ENCODE measurements at places on chromosomes 11 and 22.

- no peak for DNase-seq
Observed at GRCh38 chr11:73219396-73220285, 1.6 kb downstream of the P2RY2 start.

DNA sequence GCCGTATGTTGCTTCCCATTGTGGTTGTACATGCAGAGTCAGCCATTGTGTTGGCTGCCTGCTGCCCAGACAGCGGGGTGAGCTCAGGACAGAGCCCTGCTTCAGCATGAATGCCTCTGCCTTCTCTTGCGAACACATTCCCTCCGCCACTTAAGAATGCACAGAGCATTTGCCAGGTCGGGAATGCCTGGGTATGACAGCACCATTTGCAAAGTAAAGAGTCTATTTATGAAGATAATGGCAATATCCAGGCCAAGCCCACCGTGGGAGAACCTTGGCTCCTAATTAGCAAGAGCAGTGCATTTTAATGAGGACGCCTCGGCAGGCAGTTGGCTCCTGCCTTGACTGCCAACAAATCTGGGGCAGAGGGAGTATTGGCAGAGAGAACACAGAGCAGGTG, 62.5 kb upstream of the SORL1 start:
- DNase-seq = no peak

- DNase-seq = no peak
Observed at GRCh38 chr11:34356130-34356529, 1.7 kb downstream of the ABTB2 start.

DNA sequence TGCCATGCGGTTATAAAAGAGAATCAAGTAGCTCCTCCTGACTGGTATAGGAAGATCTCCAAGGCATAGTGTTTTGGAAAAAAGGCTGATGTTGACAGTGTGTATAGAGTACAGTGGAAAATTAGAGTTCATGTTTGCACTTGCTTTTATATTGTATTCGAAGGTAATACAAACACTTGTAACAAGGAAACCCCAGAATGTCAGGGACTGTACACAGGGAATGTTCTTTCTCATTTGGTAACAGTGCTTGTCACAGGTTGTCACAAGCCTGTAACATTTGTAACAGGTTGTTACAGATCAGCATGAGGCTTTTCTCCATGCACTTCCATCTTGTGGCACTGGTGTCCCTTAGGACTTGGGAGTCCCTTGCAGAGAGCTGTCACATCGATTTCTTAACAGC, 64.0 kb downstream of the GRK3 start:
- no peak for DNase-seq

- no peak for DNase-seq
Observed at GRCh38 chr11:4393858-4394223, 339 bp upstream of the TRIM21 start.

GRCh38 chr22:49076300-49077035, 751.2 kb downstream of the BRD1 start:
- DNase-seq = no peak

- DNase-seq = no peak
Observed at GRCh38 chr11:41320238-41320637, 139.2 kb downstream of the LRRC4C start.

DNA sequence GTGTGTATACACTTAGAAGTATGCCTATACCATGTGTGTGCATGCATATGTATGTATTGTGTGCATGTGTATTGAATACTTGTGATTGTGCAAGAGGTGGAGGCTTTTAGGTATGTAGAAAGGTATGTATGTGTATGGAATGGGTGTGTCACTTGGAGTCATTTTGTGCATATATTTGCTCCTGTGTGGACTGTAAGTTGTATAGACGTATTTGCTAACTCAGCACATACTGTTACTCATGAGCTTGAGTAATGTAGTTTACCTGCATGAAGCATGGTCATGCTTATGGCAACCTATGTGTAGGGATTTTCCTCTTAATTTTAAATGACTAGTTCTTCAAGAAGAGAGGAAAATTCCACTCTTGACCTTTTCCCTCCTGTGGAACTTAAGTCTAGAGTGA, 507.6 kb upstream of the LARGE1 start:
- no peak for DNase-seq

DNA sequence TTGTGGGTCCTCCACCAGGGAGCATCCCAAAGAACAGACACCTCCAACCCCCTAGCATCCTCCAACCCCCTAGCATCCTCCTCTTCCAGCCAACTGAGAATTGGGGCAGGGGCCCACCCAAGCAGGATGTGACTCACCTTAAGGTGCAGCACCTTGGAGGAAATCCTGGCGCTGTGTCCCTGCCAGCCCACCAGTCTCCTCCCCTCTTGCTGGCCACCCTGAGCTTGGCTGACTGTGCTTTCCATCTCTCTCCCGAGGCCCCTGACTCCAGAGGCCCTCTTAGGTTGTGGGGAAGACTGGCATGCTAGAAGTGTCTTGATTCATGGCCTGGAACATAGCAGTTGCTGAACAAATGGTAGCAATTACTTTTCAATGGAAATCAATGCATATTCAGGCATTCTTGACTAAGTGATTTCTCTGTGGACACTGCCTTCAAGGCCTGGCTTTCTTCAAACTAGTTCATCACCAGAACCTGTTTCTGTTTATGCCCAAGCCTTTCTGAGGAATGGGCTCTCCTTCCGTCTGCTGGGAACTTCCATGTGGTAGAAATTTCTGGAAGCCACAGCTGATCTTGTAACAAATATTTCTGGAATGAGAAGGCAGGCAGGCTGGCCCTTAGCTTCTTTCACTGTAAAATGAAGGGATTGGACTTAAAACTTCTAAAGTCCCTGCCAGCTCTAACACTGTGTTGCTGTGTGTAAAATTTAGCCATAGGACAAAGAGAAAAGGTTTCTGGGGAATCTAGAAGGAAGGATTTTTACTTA, 60.5 kb downstream of the CEP164 start:
- DNase-seq = no peak

DNA sequence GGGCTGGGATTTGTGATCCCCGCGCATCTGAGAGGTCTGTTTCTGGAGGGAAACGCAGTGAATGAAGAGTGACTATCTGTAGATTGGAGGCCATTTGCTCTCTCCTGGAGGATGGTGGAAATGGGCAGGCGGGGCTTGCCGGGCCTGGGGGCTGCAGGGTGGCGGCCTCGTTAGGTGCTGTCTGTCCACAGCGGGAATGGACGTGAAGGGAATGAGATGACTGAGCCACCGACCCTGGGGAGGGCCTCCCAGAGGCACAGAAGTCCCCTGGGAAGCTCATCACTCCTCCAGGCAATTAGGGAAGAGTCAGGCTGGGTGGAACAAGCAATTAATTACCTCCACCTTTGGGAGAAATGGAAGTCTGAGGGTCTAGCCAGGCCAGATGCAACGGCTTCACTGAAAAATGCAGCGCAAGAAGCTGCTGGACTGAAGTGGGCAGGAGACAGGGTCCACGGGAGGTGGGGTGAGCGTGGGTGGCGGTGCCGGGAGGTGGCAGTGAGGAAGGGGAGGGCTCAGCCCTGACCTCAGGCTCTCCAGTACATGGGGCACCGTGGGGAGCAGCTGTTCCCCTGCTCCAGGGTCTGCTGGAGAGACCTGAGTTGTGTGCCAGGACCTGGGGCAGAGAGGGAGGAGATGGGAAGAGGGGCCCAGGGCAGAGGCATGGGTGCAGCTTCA, 524.5 kb downstream of the BRD1 start:
- no peak for DNase-seq

- DNase-seq = no peak
Observed at GRCh38 chr11:59716051-59716450, 2.4 kb upstream of the OR10V1 start.

GRCh38 chr11:44629732-44630345, 64.4 kb downstream of the CD82 start:
- no peak for DNase-seq

DNA sequence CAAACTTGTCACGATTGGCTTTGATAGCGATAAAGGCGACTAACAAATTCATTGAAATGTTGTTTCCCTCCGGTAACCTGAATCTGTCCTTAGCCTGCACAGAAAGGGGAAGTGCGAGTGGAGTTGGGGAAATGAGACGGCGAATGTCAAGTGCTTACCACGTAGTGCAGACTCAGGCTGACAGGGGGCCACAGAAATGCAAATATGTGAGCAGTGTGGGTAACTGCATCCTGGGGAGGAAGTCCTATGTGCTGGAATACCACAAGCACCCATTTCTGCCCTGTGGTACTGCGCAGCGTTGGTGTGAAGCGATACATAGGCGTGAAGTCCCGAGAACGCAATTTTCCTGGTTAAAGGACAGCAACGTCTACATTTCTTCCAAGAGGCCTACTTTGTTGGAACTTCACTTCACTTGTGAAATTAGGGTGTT, 869 bp upstream of the EIF4ENIF1 start:
- peak; percentile 97 for DNase-seq

DNA sequence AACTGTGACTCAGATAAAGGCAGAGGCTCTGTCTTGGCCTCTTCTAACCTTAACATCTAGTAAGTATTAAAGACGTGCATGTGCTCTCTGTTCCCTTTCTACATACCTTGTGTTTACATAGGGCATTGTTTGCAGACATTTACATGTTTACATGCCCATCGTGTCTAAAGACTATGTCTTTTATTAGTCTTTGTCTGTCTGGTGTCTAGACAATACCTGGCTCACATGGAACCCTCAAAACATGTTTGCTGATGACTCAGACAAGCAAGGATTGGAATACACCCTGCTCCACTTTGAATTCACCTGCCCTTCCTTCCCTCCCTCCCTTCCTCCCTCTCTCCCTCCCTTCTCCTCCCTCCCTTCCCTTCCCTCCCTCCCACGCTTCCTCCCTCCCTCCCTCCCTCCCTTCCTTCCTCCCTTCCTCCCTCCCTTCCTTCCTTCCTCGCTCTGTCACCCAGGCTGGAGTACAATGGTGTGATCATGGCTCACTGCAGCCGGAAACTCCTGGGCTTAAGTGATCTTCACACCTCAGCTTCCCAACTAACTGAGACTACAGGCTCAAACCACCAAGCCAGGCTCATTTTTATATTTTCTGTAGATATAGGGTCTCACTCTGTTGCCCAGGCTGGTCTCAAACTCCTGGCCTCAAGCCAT, 23.7 kb upstream of the SORL1-AS1 start:
- DNase-seq = no peak

GRCh38 chr22:50276143-50276542, 6.0 kb upstream of the MAPK11 start:
- DNase-seq = peak; percentile 63

GRCh38 chr11:29333993-29334775, 682.6 kb downstream of the KCNA4 start:
- DNase-seq = peak; percentile 1

- no peak for DNase-seq
Observed at GRCh38 chr11:72111300-72112142, 974 bp downstream of the ANAPC15 start.

- DNase-seq = no peak
Observed at GRCh38 chr11:9681583-9682372, 17.9 kb downstream of the SWAP70 start.

GRCh38 chr11:17369094-17369493, 17.5 kb downstream of the NCR3LG1 start:
- no peak for DNase-seq

GRCh38 chr11:128022007-128022368, 565.4 kb downstream of the ETS1 start:
- DNase-seq = no peak

- DNase-seq = peak; percentile 78
Observed at GRCh38 chr11:64000026-64000739, 13.9 kb downstream of the OTUB1 start.

- DNase-seq = no peak
Observed at GRCh38 chr11:125370561-125371389, 125.3 kb downstream of the FEZ1 start.

DNA sequence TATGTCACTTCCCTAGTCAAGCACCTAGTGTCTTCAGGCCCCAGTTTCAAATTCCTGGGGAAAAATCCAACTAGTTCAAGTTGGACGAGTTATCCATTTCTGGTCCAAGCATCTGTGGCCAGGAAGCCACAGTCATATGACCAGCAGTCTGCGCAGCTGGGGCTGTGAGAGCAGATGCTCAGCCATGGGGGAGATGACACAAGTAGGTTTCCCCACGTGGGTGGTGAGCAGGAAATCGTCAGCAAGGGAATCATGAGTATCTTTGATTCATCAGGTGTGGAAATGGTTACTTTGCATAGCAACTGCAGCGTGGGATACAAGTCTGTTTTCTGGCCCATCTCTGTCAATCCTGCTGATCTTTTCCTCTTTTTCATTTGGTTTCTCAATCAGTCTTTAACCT, 185.3 kb downstream of the C11orf91 start:
- DNase-seq = peak; percentile 11

- DNase-seq = no peak
Observed at GRCh38 chr11:68373815-68374501, 61.6 kb downstream of the LRP5 start.

DNA sequence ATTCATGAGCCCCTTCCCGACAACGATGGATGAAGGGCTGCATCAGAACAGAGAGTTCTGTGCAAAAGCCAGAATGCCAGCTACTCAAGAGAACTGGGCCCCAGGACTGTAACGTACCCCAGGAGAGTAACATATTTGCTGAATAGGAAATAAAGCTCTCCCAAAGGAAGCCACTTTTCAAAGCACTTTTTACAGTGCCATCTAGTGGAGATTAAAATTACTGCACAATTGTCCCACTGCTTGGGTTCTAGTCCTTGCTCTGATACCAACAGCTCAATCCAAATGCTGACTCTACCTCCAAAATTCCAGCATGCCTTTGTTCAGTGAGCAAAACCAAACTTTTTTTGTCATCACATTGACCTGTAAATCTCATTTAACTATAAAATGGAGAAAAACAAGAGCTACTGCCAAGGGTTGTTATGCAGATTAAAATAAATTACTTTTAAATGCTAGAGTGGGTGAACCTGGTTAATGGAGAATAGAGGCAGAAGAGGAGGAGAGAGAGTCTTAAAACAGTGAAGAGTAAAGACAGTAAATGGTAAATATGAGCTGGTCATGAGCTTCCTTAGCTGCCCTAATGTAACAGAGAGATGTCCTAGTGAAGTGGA, 87.6 kb upstream of the FSHB start:
- DNase-seq = peak; percentile 43

GRCh38 chr11:63874511-63874910, 35.6 kb downstream of the MARK2 start:
- DNase-seq = no peak

- DNase-seq = no peak
Observed at GRCh38 chr11:31714840-31715239, 96.3 kb downstream of the PAX6 start.

- DNase-seq = peak; percentile 72
Observed at GRCh38 chr22:24155627-24156140, 25.6 kb upstream of the SUSD2 start.

- no peak for DNase-seq
Observed at GRCh38 chr11:27211370-27212127, 151.5 kb downstream of the CCDC34 start.

DNA sequence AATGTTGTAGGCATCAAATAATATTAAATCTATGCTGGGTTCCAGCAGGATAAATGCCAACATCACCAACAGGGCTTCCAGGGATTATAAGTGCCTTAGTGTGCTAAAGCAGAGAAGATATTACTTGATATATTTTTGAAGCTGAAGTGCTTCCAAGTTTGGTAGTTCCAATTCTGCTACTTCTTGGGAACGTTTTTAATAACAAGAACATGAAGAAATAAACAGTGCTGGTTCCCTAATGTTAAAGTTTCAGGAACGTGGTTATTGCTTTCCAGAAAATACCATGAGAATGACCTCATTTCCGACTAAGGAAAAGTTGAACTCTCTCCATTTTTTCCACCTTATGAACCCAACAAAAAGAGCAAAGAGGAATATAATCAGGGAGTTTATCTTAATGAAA, 4.6 kb upstream of the RNF185 start:
- DNase-seq = no peak

GRCh38 chr22:32058656-32059260, 15.7 kb downstream of the SLC5A1 start:
- DNase-seq = no peak

GRCh38 chr11:72551571-72551970, 117.2 kb upstream of the CLPB start:
- no peak for DNase-seq

Data from inflammatory macrophage (primary cell).